ENCODE measurements at places on chromosomes 2 and 18.

DNA sequence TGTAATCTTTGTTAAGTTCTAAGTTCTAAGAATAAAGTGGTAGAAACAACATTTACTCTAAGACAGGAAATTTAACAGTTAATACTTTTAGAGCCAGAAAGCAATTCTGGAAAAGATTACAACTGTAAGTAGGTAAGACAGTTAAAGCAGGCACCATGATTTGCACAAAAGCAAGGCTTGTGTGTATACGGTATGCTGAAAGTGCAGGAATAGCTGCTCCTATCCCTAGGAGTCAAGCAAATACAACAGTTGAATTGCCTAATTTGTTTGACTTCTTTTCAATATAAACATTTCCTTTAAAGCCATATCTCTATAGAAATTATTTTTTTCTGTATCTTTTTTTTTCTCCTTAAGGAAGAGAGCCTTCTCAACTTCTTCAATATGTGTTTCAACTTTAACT lies 116.4 kb downstream of the KCNJ3 start:
- DNase-seq, result no peak

GRCh38 chr2:138777996-138778395 lies 2.2 kb downstream of the NXPH2 start:
- no peak for DNase-seq

GRCh38 chr2:136118819-136119716 lies 1.1 kb upstream of the CXCR4 start:
- DNase-seq, result peak; percentile 74

DNA sequence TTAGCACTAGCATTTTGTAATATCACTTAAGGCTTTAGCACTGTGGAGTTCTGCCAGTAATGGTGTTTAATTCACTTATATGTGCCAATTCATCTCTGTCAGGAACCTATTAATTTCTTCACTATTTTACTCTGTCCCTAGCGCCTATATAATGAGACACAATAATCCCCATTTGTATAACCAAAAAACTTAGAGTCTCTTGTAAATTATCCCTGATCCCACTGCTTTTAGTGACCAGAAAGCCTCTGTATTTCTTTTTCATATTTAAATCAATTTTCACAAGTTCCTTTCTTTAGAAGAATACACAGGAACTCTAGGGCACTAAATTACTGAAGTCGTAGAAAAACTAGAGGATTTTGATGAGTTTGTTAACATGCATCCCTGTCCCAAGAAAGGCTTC lies 242.7 kb upstream of the NRP2 start:
- DNase-seq, result no peak

DNA sequence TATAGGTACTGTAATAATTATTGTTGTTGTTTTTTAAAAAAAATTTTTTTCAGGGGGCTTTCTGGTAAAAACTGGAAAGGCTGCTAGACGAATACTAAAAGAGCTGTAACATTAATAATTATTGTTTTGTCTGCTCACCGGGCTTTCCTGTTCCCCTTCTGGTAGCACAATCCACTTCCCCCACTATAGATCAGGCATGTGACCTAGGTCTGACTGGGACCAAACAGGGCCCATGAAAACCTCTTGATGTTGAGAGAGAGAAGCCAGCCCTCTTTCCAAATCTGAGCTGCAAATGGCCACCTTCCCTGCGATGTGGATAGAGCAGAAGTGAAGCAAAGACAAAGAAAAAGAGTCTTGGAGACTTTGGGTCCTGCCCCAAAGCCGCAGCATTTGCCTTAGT lies 23.4 kb downstream of the SH2D6 start:
- DNase-seq, result no peak

DNA sequence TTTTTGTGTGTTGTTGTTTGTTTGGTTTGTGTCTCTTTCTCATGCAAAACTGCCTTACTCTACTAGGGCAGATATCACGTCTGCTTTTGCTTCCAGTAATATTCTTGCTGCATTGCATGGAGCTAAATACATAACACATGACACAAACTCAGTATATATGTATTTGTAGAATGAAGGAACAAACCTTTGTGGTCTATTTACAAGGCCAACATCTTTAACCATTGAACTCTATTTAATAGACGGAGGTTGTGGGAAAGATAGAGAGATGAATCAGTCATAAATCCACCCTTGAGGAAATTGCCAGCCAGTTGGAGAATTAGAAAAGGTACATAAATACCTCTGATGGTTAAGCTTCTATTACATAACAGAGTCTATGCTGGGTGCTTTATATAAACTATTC lies 26.0 kb upstream of the IL1RL1 start:
- no peak for DNase-seq

DNA sequence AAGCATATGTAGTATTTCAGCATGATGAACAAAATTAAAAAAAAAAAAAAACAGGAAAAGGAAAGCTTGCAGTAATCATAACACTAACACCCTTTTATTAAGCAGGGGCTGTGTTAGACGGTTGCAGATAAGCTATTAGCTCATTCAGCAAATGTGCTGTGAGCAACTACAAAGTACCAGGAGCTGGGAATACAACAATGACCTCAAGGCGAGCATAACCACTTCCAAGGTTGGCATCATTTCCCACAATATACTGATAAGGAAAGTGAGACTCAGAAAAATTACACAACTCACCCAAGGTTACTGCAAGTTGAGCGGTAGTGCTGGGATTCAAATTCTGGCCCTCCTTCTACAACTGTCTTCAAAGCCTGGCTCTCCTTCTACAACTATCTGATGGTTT lies 38.2 kb upstream of the ACTR3 start:
- no peak for DNase-seq

GRCh38 chr2:161576421-161576820 lies 47.8 kb upstream of the SLC4A10 start:
- DNase-seq, result peak; percentile 13

All from stimulated activated CD4-positive, alpha-beta T cell treated with anti-CD3 and anti-CD28 coated beads, Interleukin-2, amount 100 ng/mL, for 24 hours (primary cell).